ENCODE measurements at places on chromosomes 16 and 17.

DNA sequence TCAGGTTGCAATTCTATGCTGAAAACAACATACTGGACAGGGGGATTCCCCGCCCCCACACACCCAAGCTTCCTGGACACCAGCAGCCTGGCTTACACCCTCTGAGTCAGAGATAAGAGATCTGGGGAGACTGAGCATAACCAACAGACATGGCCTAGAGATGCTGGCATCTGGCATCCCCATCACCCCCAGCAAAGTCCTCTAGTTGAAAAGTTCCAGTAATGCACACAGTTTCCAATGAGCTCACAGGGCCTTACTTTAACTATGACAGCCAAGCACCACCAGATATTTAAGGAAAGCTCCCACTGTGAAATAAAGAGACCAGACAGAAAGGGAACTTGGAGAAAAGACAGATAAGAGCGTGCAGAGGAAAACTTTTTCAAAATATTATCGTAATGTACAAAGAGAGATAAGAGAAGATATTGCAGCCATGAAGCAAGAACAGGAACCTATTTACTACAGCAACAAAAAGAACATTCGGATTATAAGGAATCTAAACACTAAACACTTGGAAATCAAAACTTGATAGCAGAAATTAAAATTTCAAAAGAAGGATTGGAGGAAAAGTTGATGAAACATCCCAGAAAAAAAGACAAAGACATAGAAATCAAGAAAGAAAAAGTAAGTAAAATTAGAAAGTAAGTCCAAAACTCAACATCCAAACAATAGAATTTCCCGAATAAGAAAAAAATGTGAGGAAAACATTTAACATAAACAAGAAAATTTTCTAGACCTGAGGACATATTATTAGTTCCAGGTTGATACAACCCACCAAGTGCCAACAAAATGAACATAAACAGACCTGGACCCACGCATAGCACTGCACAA lies 17.2 kb upstream of the ALOX15 start:
- DNase-seq, result no peak

- no peak for DNase-seq
Measured at GRCh38 chr17:10069301-10069700, 129.1 kb downstream of the GAS7 start.

- DNase-seq, result no peak
Measured at GRCh38 chr17:49460401-49460800, 34.7 kb upstream of the NGFR start.

GRCh38 chr16:81371106-81371505 lies 56.3 kb downstream of the GAN start:
- DNase-seq, result no peak

- DNase-seq, result no peak
Measured at GRCh38 chr16:72840631-72841381, 207.1 kb downstream of the ZFHX3 start.

GRCh38 chr16:54268340-54268739 lies 18.2 kb downstream of the IRX3 start:
- no peak for DNase-seq

GRCh38 chr17:81499601-81499970 lies 13.0 kb downstream of the ACTG1 start:
- no peak for DNase-seq

DNA sequence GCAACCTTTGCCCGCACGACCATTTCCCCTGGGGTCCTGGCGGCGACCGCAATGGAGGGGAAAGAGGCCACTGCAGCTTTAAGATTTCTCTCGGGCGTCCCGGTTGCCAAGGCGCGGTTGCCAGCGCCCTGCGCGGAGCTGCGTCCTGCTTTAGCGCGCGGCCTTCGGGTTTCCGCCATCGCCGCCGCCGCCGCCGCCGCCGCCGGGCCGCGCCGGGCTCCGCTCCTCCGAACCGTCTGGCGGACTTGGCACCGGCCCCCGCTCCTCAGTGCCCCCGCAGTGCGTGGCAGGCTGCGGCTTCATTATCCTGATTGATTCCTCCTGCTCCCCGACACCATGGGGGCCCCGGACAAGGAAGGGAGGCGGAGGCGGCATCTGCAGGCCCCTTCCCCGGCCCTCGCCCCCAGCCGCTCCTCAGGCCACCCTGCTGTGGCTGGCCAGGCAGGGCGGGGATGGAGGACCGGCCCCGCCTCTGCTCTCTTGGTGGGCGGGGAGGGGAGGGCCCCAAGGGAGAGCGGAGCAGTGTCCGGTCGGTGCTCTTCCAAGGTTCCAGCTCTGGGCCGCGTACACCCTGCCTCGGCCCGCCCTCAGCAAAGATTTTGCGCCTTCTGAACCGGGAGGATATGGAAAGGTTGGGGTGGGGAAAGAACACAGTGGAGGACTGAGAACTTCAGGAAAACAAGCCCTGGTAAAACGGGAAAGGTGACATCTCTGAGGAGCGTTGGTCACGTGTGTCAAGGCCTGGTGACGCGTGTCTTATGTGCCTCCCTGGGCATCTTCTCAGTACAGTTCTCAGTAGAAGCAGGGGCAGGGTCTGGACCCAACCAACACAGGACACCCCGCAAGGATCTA lies 34.0 kb downstream of the NEUROD2 start:
- DNase-seq, result no peak

DNA sequence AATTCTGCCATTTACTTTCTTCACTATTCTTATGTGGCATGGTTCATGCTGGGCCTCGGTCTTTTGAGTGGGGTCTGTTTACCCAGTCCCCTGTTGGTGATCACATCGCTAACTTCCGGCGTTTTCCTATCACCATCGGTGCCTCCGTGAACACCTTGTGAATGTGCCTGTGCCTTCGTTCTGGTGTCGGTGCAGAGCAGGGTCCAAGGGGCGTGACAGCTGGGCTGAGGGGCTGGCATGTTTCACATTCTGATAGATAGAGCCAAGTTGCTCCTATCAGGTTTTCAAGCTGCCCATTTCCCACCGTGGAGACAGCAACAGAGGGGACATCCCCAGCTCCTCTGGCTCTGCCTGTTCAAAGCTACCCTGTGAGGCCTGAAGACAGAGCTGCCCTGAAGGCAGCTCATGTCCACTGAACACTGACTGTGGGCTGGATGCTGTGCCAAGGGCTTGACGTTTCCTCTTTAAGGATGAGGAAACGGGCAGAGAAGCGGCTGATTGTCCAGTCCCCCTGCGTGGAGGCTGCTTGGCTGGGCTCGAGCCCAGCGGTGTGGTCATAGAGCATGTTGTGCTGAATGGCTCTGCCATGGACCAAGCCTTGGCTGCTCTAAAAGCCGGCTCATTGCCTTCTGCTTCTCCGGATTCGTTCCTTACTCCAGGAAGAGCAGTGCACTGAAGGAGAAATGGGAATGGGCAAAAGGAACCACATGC lies 17.0 kb downstream of the DHODH start:
- no peak for DNase-seq

GRCh38 chr16:68948230-68948910 lies 105.0 kb downstream of the TANGO6 start:
- DNase-seq, result no peak

GRCh38 chr16:12869698-12870427 lies 31.5 kb upstream of the SHISA9 start:
- DNase-seq, result no peak

- no peak for DNase-seq
Measured at GRCh38 chr17:39647256-39647655, 10.3 kb downstream of the STARD3 start.

GRCh38 chr17:80421381-80422090 lies 6.6 kb downstream of the ENDOV start:
- no peak for DNase-seq

GRCh38 chr17:7562208-7562605 lies 488 bp downstream of the SENP3 start:
- DNase-seq, result no peak

DNA sequence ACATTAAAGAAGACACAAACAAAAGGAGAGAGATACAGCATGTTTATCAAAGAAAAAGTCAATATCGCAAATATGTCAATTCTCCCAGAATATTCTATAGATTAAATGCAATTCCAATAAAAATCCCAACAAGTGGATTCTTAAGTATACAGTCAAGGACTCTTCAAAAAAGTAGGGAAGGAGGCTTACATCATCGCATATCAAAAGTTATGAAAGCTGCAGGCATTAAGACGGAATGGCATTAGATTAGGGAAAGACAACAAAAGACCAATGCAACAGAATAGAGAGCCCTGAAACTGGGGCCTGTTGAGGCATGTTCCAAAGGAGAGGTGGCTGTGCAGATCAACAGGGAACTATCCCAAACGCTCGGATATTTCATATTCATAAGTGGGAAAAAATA lies 76.0 kb downstream of the MARCHF10 start:
- DNase-seq, result no peak

DNA sequence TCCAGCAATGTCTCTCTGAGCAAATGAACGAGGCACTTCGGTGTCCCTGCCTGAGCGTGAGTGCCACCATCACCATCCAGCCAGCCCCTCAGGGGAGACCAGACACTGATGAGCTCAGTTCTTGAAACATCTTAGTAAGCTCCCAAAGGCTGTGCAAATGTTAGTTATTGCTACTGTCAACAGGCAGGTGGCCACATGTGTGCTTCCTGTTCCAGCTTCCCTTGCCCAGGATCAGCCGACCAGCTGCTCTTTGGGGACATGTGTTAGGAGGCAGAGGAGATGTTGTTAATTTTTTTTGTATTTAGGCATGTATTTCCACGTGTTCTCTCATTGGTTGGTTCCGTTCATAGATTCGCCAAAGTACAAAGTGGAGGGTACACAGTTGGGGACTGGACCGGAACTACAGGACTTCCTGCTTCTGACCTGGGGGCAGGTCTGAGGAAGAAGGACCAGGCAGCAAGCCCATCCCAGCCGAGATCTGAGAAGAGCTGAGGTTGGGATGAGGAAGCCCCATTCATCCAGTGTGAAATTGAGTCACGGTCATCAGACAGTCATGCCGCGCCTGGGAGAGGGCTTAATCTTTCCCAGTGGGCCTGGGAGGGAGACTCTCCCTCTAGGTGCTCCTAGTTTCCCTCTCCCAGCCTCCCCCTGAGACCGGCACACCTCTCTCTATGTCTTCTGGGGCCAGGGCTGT lies 3.8 kb downstream of the TTYH2 start:
- DNase-seq, result no peak

DNA sequence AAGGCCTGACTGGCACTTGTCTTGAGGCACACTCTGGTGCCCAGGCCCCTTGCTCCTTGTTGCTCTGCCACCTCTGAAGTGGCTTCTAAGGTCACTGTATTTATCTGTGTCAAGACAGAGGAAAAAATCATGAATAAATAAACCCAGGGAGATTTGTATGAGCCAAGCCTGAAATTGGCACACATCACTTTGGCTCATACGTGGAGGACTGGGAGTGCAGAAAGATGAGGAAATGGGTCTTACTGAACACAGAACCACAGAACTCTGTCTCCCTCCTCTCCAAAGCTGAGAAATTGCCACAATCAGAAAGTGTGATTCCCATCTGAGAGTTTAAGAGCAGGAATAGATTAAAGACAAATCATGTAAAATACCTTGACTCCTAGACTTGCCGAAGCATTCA lies 27.1 kb upstream of the C16orf78 start:
- no peak for DNase-seq

DNA sequence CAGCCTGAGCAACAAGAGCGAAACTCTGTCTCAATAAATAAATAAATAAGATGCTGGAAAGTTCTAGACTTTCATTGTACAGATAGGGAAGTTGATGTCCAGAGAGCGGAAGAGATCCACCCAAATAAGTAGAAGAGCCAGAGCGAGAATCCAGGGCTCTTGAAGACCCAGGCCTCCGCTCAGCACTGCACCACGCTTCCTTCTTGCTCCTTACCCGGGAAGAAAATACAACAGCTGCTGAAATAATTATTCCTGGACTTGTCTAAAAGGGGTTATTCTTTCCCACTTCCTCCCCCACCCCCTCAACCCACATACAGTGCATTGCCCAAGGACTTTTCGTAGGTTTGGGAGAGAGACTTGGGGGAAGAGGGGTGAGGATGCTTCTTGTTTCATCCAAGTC lies 26.7 kb downstream of the CDK5RAP3 start:
- no peak for DNase-seq

GRCh38 chr17:58066401-58066800 lies 16.8 kb upstream of the DYNLL2 start:
- DNase-seq, result no peak

- no peak for DNase-seq
Measured at GRCh38 chr16:10090816-10091215, 91.4 kb downstream of the GRIN2A start.

- no peak for DNase-seq
Measured at GRCh38 chr17:78226759-78227454, 4.5 kb upstream of the TMEM235 start.

GRCh38 chr16:27337024-27337423 lies 23.2 kb downstream of the IL4R start:
- DNase-seq, result no peak

- DNase-seq, result no peak
Measured at GRCh38 chr16:11075163-11075562, 130.8 kb downstream of the CLEC16A start.

DNA sequence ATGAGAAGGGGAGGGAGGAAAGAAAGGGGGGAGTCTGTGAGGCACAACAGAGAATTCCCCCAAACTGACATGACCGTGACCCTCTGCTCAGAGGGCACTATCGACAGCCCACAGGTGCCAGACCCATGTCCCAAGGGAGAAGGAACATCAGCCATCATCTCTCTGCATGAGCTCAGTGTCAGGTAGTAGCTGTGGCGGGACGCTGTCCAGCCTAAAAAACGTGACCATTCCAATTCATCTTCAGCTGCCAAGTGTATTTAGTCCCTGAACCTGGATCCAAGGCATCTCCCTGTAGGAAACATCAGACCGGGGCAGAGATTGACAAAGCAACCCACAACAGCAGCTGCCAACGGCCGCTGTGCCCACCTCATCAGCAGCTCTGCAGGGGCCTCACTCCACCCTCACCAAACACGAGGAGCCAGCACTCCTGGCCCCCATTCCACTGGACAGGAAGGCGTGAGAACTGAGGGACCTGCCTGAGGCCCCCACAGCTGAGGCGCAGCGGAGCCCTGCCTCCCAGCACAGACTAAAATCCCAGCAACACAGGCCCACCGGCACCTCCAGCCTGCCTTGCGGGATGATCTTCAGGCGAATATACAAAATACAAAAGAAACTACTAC lies 8.6 kb downstream of the TAF1C start:
- no peak for DNase-seq

DNA sequence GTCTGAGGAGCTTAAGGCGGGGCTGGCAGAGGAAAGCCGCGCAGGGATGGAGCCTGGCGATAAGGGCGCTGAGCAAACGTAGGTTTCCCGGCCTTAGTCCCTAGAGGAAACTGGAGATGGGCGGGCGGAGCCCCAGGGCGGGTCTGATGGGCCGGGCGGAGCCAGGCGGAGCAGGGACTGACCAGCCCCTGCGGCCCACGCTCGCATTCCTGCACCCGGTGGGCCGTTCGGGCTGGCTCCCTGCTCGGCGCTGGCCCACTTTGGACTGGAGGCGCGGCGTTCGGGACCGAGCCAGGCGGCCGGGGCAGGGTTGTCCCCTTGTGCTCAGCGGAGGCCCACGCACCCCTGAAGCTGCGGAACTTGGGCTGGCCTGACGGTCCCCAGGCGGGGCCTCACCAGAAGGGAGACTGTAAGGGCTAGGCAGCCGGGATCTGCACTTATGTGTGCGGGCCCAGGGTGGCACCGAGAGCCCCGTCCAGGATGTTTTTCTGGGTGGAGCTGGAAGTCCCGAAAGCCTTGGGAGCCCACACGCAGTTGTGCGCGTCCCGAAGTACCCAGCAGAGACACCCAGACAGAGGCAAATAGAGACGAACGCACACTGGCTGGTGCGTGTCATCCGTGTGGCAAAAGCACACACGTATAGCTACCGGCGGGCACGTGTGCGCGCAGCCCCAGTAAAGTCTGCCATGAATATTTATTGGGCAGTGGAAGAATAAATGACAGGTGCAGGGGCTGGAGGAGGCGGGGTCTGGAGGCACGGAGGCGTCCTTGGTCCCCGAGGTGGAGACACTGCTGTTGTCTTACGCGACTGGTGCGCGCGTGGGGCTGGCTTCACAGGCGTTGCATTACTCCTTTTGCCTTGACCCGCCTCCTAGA lies 1.4 kb downstream of the PYDC1 start:
- DNase-seq, result no peak

- DNase-seq, result no peak
Measured at GRCh38 chr17:77145612-77146245, 5.0 kb downstream of the SEC14L1 start.

Data from stimulated activated CD4-positive, alpha-beta T cell treated with anti-CD3 and anti-CD28 coated beads, TNF-alpha, amount 100 ng/mL, for 4 hours (primary cell).